GM23248 (cell line): ENCODE measurements at places on chromosomes 1 and 21.

DNA sequence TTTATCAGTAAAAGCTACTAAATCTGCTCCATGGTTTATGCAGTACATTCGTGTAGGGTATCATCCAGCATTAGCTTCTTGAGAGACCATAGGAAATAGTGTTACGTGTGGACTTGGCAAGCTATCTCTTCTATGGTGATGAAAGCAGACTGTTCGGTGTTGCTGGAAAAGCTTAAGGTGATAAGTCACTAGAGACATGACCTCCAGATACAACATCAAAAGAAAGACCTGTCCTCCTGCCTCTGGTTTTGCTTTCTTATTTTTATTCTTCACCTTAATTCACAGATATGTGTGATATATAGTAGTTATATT lies 53.5 kb upstream of the S1PR1 start:
- no peak for DNase-seq

DNA sequence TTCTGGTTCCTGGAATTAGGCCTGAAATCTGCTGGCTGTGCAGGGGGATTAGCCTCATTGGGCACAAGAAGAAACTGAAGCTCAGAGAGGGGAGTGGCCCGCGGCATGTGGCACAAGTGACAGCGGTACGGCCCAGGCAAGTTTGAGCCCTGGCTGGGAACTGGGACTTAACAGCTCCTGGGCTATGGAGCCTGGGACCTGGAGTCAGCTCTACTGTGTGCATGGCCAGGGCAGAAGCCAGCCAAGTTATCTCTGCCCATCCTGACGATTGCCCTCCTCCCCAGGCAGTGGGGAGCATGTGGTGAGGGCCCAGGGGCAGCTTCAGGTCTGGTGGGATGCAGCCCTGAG lies 61.3 kb downstream of the ALPL start:
- DNase-seq = no peak

DNA sequence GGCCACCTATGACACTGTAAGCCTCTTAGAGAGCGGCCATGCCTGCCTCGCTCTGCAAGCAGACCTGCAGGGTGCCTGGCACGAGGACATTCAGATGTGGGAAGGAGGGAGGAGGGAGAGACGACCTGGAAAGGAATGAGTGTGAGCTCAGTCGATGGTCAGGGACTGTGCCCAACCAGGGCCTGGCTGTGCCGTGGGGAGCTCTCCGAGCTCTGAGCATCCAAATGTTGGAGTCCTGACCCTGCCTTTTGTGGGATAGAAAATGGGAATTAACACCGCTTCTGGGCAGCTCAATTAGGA lies 7.3 kb downstream of the CSTB start:
- DNase-seq = no peak

DNA sequence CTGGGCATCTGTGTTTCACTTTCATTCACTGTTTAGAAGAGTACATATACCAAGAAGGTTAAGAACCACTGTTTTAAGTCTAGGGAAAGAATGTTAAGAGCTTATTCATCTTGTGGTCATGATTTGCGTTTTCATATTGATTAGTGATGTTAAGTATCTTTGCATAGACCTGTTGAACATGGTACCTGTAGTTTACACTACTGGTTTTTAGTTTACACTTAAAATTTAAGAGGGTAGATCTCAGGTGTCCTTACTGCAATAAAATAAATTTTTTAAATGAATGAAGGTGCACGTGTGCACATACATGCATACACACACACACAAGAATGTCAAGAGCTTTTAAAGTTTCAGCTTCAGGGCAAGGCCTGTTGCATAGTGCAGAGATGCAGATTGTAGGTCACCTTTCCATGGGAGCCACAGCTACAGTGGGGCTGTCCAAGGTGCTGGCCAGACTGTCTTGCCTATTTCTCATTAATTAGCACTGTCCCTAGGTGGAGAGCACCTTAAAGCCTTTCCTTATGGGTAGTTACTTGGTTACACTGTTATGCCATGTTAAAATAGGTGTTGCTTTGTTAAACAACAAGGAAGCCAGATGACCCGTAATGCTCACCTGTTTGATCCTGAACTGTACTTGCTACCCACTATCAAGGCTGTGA lies 543.0 kb upstream of the DAB1 start:
- peak; percentile 16 for DNase-seq

- no peak for DNase-seq
Measured at GRCh38 chr1:153571706-153572105, 6.1 kb upstream of the S100A2 start.

- DNase-seq = peak; percentile 4
Measured at GRCh38 chr21:42760951-42761751, 107.7 kb downstream of the PDE9A start.

DNA sequence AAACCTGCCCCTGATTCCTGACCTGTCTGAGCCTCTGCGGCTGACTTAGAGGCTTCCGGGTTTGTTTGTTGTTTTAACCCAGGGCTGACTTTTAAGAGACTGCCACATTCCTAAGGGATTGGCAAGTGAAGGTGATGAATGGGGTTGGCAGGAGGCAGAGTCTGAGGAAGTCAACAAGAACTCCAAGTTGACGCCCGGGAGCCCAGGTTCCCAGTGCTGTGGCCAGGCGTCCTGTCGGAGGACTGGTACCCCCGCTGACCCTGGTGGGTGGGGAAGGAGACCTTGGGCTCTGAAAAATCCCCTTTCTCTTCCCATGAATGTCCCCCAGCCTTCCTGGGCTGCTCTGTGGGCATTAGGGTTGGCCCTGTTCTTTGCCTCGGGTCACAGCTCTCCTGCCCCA lies 19.7 kb upstream of the EPS8L3 start:
- peak; percentile 88 for DNase-seq

DNA sequence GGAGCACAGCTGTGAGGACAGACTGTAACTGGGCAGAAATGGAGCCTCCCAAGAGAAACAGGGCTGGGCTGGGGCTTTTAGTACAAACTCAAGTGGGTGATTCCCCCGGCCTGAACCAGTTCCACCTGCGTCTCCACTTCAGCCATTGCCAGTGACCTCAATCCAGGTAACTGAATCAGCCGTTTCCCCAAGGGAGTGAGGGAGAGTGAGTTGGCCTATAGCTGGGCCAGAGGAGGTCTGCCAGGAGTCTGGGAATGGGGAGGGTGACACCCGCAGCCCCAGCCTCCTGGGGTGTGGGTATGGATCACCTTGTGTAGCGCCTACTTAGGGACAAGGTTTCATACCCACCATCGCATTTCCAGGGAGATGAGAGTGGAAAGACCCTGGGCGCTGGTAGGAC lies 8.5 kb downstream of the SLC26A9 start:
- no peak for DNase-seq

DNA sequence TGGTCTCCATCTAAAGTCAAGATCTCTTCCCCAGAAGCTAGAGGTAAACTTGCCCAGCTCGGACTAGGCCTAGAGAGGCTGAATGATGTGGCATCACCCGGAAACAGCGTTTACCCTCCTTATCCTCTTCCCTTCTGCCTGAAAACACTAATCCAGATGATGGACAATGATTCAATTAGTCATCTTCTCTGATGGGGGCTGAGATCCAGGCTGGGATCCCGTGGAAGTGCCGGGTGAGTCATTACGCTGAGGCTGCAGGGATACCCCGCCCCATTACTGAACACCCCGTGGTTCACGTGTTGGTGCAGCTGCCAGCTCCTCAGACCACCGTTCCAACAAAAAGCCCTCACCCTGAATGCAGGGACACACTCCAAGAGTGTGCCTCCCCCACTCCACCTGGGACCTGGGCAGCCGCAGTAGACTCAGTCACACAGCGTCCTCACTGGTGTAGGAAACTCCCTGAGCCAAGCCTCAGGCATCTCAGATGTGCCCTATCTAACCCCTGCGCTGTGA lies 2.0 kb downstream of the S100A6 start:
- DNase-seq = peak; percentile 93

DNA sequence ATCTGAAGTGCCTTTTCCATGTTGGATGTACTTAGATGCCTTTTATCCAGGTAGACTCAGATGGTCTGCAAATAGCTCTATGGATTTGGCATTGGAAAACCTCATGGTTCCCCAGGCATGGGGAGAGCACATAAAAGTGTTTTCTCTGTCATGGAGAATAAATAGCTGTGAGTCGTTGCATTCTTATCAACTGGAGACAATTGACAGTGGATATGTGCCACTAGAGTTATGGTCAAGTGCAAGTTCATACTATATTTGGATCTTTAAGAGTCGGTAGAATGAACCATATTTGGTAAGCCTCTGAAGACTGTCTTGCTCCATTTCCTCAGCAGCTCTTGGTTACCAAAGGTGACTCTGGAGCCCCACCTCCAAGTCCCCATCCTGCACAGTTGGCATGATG lies 83.7 kb downstream of the ROR1 start:
- no peak for DNase-seq

DNA sequence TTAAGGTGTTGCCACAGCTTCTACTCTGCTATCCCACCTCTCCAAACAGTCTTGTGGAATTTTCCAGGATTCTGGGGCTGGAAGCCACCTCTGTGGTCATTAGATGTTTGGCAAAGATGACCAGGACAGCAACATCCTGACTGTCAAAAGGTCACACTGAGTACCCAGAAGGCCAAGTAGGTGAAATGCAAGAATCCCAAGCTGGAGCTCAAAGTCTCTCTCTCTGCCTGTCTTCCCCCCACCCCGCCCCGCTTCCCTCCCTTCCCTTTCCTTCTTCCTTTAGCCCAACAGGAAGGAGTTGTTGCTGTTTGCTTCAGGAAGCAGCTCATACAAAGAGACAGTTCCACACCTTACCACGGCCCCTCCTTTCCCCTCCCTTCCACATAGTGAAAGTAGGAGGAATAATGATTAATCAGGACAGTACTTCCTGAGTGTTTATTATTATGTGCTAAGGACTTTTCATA lies 75.6 kb upstream of the SLC2A1 start:
- no peak for DNase-seq
